Neural crest cell (in vitro differentiated cells): ENCODE measurements at places on chromosomes 5 and 9. TPM values are rescaled to one million over a fixed set of nuclear protein-coding genes. Genes with fewer than 3 reads are reported as not detected.

The STK10 gene
- total RNA-seq, result 32.3 and 43.5 TPM in 2 replicates

- H3K27ac ChIP-seq, result no peak overlapping the region
- peaks cover 98% of the 10 kb centered on the region for H3K27me3 ChIP-seq
- peaks cover 4% of the 10 kb centered on the region for H3K4me1 ChIP-seq
- H3K4me3 ChIP-seq, result peak overlapping the region; percentile 94
- no peaks in the 10 kb centered on the region for H3K36me3 ChIP-seq
These were observed 512 bp downstream of the GRIN3A start for GRCh38 chr9:101737705-101738565.

GRCh38 chr5:120552638-120553037 lies 88.5 kb downstream of the PRR16 start:
- no peaks in the 10 kb centered on the region for H3K4me1 ChIP-seq
- no peaks in the 10 kb centered on the region for H3K27me3 ChIP-seq
- DNase-seq, result no peak
- H3K27ac ChIP-seq, result no peak overlapping the region

- no peaks in the 10 kb centered on the region for H3K27me3 ChIP-seq
- H3K36me3 ChIP-seq, result no peaks in the 10 kb centered on the region
These were observed 1.3 kb downstream of the AK1 start for GRCh38 chr9:127876026-127876763.

- no peak overlapping the region for H3K27ac ChIP-seq
- DNase-seq, result peak; percentile 22
- no peaks in the 10 kb centered on the region for H3K36me3 ChIP-seq
- no peak overlapping the region for H3K4me3 ChIP-seq
- peaks cover 46% of the 10 kb centered on the region for H3K27me3 ChIP-seq
- no peaks in the 10 kb centered on the region for H3K4me1 ChIP-seq
These were observed 53.7 kb downstream of the PAX5 start for GRCh38 chr9:36980148-36980974.
